ENCODE measurements at places on chromosomes 4 and X. TPM values are rescaled to one million over a fixed set of nuclear protein-coding genes. Genes with fewer than 3 reads are reported as not detected.

- peak; percentile 62 for DNase-seq
Observed at GRCh38 chrX:103585411-103586313, at the start of gene TCEAL4. TCEAL4 (plus strand) TSS chrX:103585515; CDS start chrX:103586676, 1,161 bp downstream.

- no peak for DNase-seq
Observed at GRCh38 chr4:67700116-67700737, 728 bp downstream of the UBA6 start.

Gene SPANXC
- total RNA-seq, result not detected

DNA sequence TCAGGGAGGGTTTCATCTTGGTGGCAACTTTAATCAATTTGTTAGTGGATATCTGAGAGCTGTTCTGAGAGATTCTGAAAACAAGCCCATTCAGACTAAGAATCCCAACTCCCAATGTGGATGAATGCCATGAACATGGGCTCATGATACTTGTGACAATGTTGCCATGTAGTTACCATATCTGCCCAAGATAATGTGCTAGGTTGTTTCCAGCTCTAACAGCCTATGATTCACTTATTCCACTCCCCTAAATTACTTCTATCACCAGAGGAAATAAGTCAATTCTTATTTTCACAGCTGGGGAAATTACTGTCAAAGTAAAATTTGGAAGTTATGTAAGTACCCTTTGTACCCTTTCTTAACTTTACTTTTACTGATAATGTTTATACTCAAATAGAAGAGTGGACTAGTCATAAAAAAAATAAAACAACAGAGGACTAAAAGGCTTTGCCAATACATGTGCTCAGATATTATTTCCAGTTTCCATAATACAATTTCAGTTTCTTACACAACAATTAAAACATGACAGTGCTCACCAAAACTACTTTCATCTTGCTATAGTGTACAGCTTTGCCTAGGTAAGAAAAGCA, 1101.7 kb upstream of the INTU start:
- no peak for DNase-seq

- DNase-seq, result no peak
Observed at GRCh38 chr4:180636696-180637404, 1606.4 kb upstream of the TENM3 start.

- DNase-seq, result no peak
Observed at GRCh38 chr4:4721636-4722035, 137.8 kb upstream of the MSX1 start.

Gene GAGE12H
- not detected for total RNA-seq

Gene RHOXF2B
- not detected for total RNA-seq

DNA sequence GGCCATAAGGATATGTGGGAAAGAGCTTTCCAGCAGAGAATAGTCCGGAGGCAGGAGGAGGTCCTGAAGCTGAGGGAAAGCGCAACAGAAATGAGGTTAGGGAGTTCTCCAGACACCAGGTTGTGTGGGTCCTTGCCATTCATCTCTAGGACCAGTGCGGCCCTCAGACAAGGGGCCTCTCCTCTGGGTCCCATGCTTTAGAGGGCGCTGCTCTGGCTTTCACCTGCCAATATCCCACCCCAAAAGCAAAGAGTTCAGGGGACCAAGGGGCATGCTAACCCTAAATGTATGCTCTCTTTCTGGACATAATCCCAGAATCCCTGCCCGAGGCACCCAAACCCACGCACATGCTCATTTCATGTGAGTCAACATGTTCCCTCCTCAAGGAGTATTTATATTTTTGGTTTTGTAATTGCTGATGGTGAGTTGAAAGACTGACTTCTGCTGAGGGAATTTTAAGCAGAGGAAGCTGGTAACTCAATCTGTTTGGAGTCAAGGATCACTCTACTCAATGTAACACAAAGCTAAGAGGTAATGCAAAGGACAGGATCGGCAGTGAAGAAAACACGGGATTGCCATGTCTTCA, 14.8 kb downstream of the RPL34 start:
- DNase-seq, result no peak

DNA sequence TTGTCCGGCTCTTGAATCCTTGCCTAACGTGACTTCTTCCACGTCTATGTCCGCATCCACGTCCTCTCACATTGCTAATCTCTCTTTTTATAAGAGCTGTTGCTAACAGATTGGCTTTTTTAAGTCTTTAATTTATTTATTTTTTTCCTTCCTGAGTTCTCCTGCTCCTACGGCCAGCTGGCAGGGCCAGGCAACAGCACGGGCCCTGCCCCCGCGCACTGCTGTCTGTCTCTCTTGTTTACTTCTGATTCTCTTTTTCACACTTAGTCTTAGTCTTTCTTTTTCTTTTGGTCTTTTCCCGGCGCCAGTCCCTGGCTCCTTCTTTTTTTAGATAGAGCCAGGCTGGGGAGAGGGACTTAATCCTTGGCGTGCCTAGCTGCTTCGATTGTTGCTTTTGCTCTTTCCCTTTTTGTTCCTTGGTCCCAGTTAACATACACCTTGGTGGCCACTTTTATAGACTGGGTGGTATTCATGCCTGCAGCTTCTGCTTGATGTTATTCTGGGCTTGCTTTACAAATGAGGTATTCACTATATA, 53.2 kb upstream of the RBMX start:
- no peak for DNase-seq

- peak; percentile 49 for DNase-seq
Observed at GRCh38 chr4:169975838-169976796, 50.1 kb downstream of the MFAP3L start.

GRCh38 chr4:120672558-120673147, 249.9 kb downstream of the PRDM5 start:
- no peak for DNase-seq

Gene MTMR8
- total RNA-seq, result 6.9 TPM

DNA sequence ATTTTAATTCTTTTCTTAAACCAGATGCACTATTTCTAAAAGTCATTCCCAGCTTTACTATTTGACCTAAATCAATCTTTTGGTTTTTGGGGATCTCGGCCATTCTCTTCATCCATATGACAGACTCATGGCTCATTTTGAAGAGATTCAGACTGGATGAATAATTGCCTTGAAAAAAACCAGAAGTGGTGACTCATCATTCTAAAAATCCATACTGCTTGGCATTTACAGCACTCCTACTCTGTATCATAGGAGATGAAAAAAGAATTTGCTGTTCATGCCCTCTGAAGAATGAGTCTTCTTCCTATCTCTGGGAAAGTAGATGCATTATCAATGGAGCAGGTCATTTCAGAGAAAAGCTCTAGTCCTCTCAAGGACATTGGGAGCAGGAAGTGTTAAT, 220.5 kb upstream of the RPS6KA3 start:
- no peak for DNase-seq

DNA sequence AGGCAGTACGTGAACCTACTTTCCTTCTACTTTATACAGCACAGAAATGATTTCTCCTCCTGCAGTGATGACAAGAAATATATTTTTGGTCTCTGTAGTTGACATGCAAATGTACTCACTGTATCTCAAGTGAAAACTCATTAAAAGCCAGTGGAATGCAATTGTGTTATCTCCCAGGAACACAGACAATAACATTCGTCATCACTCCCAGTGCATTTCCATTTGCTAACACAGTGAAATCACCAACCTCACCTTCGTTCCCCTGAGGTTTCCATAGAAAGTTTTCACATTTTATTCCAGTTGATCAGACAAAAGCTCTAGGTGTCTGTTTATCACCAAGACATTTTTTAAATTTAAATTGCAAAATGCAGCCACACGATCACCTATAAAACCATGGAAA, 2.5 kb upstream of the SPANXD start:
- DNase-seq, result no peak

GRCh38 chr4:111362941-111363361, 740.1 kb upstream of the PITX2 start:
- DNase-seq, result no peak

GRCh38 chr4:26075583-26075982, 161.6 kb downstream of the SMIM20 start:
- DNase-seq, result no peak

Gene DDX60
- 22.6 TPM for total RNA-seq

Gene NSUN7
- total RNA-seq, result 10.9 TPM

DNA sequence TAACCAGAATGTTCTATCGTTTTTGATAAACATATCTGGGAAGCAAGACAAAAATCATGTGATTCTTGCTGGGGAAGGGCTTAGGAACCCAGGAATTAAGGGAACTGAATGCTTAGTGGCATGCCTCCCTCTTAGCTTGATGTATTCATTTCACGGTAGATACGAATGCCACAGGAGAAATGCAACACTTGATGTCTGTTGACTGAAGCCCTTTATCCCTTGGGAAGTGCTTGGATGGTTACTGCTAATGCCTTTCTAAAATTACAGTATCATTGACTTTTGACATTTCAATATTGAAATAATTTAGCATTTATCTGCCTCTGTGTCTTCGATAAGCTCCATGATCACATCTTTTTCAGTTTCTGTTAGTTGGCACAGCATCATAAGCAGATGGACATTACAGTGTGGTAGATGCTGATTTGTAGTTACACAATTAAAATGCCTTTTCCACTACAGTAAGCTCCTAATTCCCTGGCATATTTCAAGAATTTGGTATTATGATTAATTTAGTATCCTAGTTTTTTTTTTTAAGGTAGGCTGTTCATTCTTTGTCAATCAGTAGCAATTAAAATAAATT, 226.7 kb downstream of the ARHGAP10 start:
- DNase-seq, result no peak

GRCh38 chr4:56690393-56690792, 9.3 kb upstream of the HOPX start:
- no peak for DNase-seq

DNA sequence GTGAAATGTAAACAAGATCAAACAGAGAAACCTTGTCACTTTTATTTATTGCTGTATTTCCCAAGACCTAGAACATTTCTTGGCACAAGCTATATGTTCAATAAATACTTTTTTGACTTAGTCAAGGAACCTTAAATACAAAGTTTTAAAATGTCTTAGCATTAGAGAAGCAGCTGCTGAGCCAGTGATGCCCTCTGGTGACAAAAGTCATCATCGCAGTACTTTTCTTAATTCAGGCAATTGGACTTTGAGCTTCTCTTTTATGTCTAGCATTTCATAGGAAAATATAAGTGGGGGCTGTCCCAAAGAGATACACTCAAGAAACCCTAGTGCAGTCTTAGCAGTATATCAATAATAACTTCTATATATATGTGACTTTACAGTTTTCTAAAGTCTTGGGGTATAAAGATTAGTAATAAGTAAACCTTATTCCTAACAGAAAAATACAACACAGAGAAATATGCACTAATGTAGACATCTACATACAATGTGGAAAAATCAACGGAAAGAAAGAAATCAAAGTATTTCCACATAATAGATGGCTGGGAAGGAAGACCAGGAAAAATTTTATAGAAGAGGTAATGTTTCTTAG, 118.4 kb downstream of the DTHD1 start:
- peak; percentile 29 for DNase-seq

DNA sequence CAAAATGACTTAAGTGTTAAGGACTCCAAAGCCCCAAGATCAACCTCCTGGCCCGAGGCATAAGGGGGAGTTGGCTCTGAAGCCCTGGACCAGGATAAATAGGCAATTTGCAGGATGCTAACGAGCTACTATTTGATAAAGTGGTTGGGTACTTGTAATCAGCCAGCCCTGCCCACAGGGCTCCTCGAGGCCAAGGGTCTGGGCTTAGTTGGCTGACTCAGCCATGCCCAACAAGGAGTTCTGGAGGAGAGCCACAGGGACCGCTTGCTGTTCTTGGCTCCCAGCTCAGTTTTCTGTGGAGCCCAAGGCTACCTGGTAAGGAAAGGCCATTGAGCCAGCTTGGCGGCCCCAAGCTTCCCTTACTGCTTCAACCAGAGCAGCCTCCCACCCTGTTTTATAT, 7.8 kb downstream of the HMGB3 start:
- DNase-seq, result no peak

Gene CXorf51B
- not detected for total RNA-seq

Gene TMEM129
- total RNA-seq, result 37.9 TPM

DNA sequence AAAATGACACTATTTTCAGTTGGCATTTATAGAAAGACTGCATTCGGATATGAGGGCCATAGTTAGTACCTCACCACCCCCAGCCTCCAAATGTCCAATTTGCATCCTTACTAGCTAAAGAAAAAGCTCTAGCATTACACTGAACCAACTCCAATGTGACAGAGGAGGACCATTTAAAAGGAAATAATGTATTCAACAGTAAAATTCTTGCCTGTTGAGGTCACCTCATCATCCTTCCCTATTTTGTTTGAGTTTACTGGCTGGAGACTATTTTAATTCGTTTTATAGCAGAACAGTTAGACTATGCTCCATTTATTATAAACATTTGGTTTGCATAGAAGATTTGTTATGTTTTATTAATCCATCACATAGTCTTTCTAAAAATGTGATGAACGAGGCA, 88.2 kb upstream of the PPARGC1A start:
- DNase-seq, result no peak

- DNase-seq, result no peak
Observed at GRCh38 chr4:123349421-123350190, 47.0 kb upstream of the SPRY1 start.

Gene ENAM
- total RNA-seq, result not detected

DNA sequence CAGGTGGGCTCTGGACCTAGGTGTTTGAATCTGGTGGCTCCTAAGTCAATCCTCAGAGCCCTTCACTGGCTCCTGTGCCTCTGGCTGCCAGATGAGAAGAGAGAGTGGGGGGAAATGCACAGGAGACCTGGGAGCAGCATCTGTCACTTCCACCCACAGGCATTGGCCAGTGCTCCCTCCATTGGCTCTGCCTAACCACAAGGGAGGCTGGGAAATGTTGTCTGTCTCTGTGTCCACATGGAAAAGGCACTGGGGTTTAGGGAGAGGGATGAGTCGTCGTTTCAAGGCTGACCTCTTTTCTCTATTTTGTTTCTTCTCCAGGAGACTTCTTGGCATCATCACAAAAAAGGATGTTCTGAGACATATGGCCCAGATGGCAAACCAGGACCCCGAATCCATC, 76.4 kb downstream of the CLCN4 start:
- no peak for DNase-seq

- no peak for DNase-seq
Observed at GRCh38 chr4:24321131-24321530, 263.2 kb downstream of the DHX15 start.

Gene CCSER1
- total RNA-seq, result 13.4 TPM

DNA sequence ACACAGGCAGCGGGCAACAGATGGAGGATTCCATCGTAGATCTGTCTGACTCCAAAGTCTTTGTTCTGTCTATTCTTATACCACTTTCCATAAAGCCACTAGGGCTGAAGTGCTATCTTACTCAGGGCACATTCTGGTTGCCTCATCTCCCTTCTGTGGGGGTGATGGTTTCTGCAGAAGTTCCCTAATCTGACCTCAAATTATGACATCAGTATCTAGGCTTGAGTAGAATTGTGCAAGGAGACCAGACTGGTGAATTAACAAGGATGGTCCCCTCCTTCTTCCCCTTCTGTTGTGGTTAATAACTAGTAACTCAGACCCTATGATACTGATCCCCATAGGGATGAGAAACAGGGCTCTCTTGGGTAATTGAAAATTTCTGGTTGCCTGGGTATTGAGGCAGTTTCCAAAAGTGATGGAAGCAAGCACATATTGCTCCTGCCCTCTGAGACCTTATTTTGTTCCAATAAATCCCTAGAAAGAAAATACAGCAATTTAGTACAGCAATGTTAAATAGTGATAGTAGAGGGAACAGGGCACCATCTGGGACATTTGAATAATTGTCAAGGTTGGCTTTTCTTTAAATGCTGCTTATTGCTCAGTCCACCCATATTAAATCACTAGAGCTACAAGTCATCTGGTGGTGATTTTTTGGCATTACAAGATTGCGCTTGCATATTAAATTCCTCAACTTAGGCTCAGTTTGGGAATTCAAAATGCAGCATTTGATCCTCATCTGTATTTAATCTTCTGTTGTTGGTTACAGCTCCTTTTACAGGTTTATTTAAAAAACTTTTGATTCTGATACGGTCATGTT, 57.3 kb upstream of the AP1S2 start:
- no peak for DNase-seq

GRCh38 chr4:80532674-80533333, 197.3 kb downstream of the CFAP299 start:
- DNase-seq, result no peak

Gene ZNF630
- 2.8 TPM for total RNA-seq

All from colonic mucosa (tissue), 4 donors.